ENCODE measurements at places on chromosomes 12 and 14.

DNA sequence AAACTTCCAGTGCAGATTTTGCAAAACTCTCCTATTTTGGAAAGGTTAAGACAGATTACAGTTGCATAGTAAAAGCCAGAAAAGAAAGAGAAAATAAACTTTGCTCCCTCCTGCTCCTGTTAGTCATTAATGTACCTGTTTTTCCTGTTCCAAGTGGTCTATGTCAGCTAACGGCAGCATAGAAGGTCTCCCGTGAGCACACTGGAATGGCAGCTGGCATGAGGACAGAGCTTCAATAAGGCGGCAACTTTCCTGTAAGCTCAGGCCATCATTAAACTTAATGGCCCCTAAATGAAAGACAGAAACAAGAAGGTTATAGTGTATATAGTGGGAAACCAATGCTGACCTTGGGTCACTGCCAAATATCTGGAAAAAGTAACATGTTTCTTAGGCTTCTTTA, 16.0 kb downstream of the EIF2B2 start:
- peak; percentile 46 for DNase-seq

DNA sequence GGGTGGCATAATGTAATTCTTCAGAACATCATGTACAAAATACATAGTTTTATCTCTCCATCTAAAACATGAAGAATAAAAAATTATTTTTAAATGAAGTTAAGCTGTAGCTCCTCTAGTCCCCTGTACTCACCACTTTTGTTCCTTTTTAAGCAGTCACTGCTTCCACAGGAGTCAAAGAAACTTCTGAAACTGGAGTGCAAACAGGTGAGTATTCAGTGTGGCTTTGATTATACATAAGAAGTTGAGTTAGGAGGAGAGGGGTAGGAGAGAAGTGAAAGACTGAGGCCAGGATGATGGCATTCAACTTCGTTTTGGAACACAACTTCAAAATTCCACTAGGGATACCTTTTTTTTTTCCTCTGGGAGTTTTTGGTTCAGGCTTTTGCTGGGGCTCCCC, 131.4 kb upstream of the CNTN1 start:
- no peak for DNase-seq

DNA sequence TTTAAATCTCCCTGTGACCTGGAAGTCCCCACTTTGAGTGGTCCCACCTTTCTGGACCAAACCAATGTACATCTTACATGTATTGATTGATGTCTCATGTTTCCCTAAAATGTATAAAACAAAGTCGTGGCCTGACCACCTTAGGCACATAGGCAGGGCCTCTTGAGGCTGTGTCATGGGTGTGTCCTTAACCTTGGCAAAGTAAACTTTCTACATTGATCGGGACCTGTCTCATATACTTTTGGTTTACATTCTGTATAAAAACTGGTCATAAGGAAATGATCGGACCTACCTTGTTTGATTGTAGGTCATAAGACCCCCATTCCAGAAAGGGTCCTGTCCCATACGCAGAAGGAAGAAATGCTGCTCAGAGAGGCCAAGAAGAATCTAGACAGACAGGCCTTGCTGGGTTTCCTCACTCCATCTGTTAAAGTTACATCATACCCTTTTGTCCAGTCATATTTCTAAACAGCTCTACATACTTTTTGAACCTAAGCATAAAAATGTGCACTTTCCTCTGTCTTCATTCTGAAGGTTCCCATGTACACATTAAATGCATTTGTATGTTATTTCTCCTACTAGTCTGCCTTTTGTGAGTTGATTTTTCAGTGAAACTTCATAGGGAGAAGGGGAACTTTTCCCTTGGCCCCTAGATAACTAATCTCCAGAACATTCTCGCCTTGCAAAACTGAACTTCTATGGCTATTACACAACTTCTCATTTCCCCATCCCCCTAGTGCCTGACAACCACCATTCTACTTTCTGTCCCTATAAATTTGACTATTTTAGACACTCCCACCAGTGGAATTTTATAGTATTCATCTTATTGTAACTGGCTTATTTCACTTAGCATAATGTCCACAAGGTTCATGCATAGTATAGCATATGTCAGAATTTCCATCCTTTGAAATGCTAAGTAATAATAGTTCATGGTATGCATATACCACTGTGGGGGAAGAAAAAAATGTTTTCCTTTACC, 30.2 kb upstream of the CPM start:
- DNase-seq: no peak

DNA sequence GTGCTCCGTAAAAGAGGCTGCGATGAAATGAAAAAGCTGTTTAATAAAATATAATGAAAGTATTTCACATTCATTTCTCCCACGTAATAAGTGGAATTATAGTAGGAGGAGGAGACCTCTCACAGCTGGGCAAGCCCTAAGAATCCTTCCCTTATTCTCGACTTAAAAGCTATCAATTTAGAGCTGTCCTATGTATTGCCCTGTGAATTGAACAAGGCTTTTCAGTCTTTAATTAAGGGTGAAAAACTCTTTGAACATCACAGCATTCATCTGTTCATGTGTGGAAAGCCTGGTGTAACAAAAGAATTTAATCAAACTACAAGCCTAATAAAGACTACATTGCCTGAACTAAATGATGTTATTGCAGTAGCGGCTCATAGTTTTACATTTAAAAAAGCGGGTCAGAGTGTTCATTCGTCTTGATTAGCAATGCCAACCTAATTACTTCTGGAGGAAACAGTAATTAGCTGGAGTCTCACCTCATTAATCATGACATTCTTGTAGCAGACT, 142.0 kb downstream of the ETNK1 start:
- DNase-seq: no peak

DNA sequence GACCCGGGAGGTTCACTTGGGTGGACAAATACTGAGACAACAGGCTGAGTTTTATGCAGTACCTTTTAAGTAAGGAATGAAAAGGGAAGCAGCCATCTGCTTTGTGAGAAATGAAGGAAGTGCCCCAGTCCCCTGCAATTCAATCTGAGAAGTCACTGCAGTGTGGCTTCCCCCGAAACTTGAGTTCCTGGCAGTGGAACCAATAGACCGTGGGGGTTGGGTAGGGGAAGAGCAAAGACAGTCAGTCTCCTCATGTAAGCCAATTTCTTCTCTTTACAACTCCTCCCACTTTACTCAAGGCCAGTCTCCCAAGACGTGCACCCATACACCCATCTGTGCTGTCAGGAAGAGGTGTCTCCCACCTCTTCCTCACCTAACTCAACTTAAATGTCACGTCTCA, 206.5 kb downstream of the BCAT1 start:
- no peak for DNase-seq

GRCh38 chr12:52070185-52070925, 577 bp downstream of the ATG101 start:
- DNase-seq: no peak

DNA sequence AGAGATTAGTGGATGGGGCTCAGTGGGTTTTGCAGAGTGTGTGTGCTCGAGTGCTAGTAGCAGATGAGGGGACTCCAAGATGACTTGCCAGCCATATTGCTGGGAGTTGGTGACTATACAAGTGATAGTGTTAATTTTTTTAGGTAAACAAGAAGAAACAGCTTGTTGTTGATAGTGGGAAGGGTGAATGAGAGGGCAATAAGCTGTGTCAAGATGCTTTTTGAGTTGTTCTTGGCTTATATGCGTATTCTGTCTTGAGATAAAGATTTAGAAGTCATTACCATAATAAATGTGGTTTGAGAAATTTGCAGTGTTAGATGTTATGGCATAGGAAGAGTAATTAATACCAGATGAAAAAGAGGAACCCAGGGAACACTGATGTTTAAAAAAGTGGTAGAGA, 75.3 kb downstream of the RCOR1 start:
- DNase-seq: no peak

- DNase-seq: no peak
Observed at GRCh38 chr12:119314290-119314689, 20.2 kb upstream of the CCDC60 start.

- DNase-seq: no peak
Observed at GRCh38 chr14:100788942-100789341, 37.0 kb upstream of the MEG3 start.

DNA sequence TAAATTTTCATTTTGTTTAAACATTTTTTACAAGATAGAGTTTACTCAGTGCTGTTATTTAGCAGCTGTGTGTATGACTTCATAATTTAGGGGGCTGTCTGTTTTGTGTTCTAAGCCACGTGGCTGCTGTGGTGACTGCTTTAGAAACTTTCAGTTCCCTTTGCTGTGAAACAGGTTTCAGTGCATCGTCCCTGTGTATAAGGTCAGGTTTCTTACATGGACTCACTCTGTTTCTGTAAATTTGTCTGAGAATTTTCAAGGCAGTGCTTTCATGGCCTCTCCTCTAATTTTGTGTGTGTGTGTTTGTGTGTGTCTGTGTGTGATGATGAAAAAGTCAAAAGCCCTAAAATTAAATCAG, 32.4 kb downstream of the BICD1 start:
- DNase-seq: no peak

- DNase-seq: no peak
Observed at GRCh38 chr12:87302126-87302745, 727.0 kb downstream of the C12orf50 start.

DNA sequence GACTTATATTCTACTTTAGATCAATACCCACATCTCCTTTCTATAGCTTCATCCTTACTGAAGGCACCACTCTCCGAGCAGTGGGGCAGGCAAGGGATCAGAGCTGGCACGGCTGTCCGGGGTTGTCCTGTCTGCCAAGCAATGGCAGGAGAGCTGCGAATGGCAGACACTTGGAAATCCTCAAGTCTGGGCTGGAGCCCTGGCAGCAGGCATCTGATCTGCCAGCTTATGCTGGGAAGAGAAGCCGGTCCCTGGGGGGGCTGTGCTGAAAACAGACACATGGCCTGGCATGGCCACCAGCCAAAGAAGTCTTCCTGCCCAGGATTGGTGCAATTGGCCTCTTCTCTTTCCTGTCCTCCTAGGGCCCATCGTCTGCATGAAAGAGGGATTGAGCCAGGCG, 280.2 kb upstream of the PWP1 start:
- DNase-seq: no peak

DNA sequence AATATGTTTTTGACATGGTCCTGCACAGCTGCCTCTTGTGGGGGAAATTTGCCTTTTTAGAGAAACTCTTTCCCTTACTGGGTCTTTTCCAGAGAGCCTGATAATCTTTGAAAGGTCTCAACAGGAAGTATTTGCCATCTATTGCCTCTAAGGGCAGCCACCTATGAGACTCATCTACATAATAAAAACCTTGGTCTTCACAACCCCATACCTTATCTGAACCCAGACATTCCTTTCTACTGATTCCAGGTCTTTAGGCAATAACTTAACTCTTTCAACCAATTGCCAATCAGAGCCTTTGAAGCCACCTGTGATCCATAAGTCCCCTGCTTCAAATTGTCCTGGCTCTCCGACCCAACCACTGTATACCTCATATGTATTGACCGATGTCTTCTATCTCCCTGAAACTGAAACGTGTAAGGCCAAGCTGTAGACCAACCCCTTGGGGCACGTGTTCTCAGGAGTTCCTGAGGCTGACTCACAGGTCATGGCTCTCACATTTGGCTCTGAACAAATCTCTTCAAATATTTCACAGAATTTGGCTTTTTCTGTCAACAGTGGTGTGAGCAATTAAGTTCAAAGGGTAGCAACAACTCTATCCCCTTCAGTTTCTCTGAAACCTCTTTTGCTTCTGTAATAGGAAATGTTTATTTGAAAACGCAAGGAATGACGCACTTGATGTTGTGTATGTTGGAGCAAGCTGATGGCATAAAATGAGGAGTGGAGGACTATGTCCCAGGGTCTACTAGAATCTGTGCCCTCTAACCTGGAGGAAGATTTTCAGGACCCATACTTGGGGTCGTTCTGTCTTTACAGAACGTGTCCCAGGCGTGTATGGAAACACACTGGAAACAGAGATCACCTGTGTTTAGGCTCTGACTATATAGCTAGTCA, 49.2 kb upstream of the EIF5 start:
- DNase-seq: no peak

GRCh38 chr12:19916974-19917373, 451.4 kb upstream of the PDE3A start:
- DNase-seq: no peak

DNA sequence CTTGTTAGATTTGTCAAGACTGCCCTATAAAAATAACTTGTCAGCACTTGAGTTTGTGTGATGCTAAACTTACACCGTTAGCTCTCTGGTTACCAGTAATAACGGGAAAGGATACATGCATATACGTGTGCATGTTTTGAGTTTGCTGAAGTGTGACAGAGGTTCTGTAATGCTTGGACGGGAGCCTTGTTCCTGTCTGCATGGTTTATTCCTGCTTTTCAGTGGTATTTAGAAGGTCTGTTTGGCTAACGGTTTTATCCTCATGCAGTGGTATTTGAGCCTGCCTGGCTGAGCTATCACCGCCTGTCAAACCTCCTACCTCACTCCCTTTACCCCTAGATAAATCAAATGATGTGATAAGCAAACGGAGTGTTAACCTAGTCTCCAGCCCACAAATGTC, 305.6 kb downstream of the GALC start:
- no peak for DNase-seq

DNA sequence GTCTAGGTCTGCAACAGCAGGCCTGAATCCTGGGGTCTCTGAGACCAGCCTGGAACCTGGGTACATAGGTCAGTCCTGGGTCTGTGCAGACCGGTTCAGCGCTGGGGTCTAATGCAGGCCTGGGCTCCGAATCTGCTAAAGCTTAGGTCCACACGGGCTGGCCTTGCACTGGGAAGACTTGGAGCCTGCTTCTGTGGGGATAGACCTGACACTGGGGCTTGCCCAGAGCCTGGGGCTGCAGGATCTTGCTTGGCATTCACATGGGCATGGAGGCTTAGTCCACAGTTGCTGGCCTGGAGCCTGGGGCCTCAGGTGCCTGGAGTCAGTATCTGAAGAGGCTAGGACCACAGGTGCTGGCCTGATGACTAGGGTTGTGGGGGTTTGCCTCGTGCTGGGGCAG, 369.8 kb upstream of the SEL1L start:
- no peak for DNase-seq

DNA sequence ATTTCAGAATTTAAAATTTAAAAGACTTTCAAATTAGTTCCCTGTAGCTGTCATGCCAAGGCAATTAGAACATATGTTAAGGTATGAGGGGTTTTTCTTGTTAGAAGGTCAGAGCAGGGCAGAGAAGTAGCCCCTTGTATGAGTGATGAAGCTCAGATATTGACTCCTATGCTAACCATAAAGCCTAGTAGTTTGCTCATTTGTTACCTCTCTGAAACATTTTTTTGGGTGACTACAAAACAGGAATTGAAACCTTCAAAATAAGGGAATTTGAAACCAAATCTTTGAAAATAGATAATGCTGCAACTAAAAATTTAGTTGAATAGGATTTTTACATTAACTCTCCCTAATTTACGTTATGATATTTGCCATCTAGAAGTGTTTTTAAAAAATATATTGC, 333.5 kb downstream of the NAV3 start:
- DNase-seq: no peak

GRCh38 chr14:23646648-23647549, 10.7 kb downstream of the DHRS2 start:
- no peak for DNase-seq

DNA sequence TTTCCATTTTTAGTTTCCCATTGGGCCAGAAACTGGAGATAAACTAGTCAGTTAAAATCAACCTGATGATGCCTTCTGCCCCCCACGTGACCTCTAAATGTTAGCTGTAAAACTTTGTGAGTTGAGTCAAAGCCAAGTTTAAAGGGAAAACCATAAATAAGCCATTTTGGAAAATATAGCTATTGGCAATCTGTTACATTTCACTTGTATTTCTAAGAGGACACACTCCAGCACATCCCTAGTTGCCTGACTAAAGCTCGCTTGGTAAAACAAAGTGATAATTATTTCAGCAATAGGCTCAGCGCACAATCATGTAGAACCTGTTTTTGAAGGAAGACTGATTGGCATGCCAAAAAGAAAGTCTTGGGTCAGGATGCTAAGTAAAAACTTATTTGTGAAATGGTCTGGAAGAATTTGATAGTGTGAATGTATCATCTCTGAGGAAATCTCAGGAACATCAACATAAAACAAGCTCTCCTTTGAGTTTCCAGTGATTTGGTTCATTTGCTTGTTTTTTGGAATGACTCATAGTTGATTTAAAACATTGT, 49.2 kb upstream of the AEBP2 start:
- peak; percentile 23 for DNase-seq

Measured in left renal pelvis (tissue), 4 donors.